Nephron progenitor cell (in vitro differentiated cells): ENCODE measurements at places on chromosomes 2 and 18.

- DNase-seq: no peak
These were observed 863.2 kb upstream of the CHAC2 start for GRCh38 chr2:52904355-52904891.

GRCh38 chr2:1664698-1665097, 79.6 kb downstream of the PXDN start:
- DNase-seq: no peak

- DNase-seq: no peak
These were observed 24.1 kb downstream of the GATA6 start for GRCh38 chr18:22193466-22193865.

GRCh38 chr2:172389685-172390339, 37.6 kb upstream of the ITGA6 start:
- no peak for DNase-seq

GRCh38 chr2:64514008-64514407, 10.1 kb upstream of the AFTPH start:
- no peak for DNase-seq
